ENCODE measurements at places on chromosomes 3 and 15.

GRCh38 chr15:40436892-40437751 is 3.6 kb upstream of the BAHD1 start:
- DNase-seq: no peak

- DNase-seq: no peak
Measured at GRCh38 chr3:153591561-153592245, 429.7 kb downstream of the RAP2B start.

DNA sequence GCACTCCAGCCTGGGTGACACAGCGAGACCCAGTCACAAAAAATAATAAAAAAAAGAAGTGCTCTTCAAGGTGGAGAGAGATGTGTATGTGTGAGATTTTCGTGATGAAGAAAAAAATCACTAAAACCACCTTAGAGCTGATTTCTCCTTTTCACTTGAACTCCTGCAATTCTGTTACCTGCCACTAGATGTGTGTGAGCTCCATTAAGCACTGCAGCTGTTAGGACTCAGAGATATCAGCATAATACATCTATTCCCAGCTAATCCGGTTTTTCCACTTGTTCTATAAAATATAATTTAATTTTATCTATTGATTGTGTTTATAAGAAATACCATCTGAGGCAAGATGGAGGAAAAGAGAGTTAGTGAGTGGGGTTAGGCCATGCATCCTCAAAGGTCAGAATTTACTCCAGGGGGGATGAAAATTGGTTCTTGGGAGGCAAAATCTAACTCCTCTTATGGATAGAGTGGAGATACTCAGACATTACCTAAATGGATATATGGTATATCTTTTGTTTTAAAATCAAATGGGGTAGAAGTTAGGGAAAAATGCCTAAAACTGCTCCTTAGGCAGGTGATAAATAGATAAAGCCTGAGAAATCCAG is 152.7 kb downstream of the IL20RB start:
- no peak for DNase-seq

GRCh38 chr3:122019493-122019892 is 2.6 kb downstream of the ILDR1 start:
- no peak for DNase-seq

DNA sequence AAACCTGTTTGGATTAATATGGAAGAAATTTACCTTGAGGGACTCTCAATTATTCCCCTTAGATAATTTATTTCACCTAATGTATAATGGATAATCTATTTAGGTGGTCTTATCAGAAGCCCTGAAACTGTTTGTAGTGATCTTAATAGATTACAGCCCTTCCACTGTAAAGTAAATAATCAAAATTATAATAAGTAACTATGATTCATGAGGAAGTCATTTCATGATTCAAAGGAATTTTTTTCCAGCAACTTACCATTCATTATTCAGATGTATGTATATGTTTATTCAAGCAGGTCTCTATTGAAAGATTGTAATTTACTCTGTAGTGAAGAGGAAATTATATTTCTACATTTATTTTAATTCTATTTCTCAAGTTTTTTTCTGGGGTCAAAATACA is 250.6 kb upstream of the ROBO1 start:
- DNase-seq: no peak

GRCh38 chr15:34654625-34655024 is 71.2 kb upstream of the GOLGA8B start:
- no peak for DNase-seq

DNA sequence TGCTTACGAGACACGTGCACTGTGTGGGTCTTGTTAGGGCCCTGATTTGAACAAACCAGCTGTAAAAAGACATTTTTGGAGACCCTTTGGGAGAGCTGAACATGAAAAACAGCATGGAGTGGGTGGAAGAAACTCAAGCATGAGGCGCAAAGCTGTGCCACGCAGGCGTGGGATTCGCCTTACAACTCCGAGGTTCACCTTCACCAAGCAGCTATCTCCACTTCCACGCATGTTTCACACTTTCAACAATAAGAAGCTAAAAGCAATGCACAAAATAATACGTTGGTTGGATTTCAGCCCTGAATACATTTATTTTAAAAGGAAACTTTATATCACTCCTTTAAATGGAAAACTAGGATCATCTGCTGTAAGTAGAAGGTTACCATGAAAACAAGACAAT is 42.5 kb downstream of the IQSEC1 start:
- DNase-seq: no peak

- DNase-seq: no peak
Measured at GRCh38 chr3:178086144-178086825, 450.0 kb upstream of the KCNMB2 start.

DNA sequence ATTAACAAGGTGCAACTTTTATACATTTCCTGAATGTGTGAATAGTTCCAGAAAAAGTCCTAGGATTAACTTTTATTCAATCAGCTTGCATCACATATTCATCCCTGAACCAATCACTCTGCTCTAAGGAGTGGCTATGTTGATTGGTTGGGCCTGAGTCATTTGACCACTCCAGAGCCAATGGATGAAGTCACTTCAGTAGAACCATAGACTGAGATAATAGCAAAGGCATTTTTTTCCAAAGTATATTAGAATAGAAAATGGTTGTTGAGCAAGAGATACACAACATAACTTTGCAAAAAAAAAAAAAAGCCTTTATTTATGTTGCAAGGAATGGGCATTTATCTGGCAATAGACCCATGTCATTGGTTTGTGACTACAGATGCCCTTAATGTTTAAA is 55.5 kb upstream of the AGTR1 start:
- DNase-seq: no peak

- DNase-seq: no peak
Measured at GRCh38 chr3:47342151-47342550, 38.7 kb upstream of the PTPN23 start.

DNA sequence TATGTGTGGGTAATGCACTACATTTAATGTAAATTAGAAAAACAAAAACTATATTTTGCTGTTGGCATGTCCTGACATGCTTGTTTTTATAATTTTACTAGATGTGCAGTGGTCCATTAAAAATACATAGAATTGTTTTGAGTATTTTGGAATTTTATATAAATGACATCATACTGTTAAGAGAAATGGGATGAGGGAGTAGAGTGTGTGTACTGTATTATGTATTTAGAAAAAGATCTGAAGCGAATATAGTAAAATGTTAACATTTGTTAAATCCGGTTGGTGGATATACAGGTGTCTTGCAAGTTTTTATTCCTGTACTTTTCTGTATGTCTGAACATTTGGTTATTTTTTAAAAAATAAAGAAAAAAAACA is 288.4 kb upstream of the SATB1 start:
- no peak for DNase-seq

DNA sequence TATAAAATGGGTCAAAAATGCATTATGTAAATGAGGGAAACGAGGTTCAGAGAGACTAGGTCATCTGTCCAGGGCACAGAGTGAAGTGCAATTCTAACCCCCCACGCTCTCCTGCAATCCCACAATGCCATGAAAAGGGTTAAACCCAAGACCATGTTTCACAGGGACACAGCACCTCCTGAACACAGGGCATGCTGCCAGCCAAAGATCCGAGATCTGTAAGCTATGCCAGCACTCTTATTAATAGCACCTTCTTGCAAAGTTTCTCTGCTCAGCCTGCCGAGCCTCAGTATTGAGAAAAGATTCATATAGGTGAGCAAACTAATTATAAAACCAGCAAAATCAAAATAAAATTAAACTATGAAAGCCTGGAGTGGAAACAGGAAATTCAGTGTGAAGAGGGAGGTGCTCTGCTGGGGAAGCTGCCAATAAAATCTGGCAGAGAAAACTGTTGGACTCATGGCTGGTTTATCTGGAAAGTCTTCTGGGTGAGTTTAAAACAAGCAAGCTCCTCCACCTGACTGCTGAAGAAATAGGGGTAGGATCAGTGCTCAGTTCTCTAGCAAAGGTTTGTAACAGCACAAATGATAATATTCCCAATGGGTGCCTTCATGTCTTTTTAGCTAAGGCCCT is 50.3 kb downstream of the LRIG1 start:
- no peak for DNase-seq

DNA sequence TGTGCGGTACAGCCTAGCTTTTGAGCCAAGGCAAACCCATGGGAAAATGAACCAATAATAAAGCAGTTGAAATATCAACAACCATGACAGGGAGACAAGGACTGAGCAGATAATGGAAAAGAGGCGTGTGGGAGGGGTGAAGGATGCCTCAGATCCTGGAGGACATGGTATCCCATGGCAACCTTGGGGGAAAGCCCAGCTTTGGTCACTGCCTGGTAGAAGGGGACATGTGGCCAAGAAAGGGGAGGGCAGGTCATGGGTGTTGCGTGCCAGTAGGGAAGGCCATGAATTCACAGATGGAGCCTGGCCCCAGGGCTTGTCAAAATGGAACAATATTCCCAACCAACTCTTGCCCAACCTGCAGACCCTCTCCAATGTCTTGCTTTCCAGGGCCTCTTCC is 140.5 kb upstream of the SMAD3 start:
- DNase-seq: no peak

Measured in hematopoietic multipotent progenitor cell treated with erythropoietin and hydrocortisone succinate and interleukin-3 and kit ligand, for 17 days (in vitro differentiated cells).